NCI-H187 treated with DMSO at 0.1 percent for 48 hours (cell line): ENCODE measurements at places on chromosomes 2 and 18.

DNA sequence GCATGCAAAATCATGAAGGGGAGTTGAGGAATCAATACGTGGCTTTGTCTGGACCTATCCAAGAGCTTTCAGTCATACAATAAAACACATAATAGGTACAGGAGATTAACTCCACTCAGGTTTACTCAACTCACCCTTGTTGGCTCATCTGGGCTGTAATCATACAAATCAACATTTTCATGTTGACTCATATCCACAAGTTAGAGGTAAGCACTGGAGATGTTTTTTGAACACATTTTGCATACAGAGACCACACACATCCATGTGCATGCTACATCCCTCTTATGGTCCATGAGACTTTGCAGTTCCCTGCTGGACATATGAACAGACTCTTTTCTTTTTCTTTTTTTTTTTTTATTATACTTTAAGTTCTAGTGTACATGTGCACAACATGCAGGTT is 336.9 kb upstream of the PIK3C3 start:
- DNase-seq = no peak

- no peak for DNase-seq
Observed at GRCh38 chr18:9630444-9630843, 16.1 kb upstream of the PPP4R1 start.

GRCh38 chr2:105334211-105334610 is 3.1 kb upstream of the C2orf49 start:
- DNase-seq = no peak

- DNase-seq = no peak
Observed at GRCh38 chr2:86025976-86026743, 79.5 kb downstream of the POLR1A start.

- DNase-seq = no peak
Observed at GRCh38 chr2:112474844-112475486, 7.0 kb upstream of the TTL start.

DNA sequence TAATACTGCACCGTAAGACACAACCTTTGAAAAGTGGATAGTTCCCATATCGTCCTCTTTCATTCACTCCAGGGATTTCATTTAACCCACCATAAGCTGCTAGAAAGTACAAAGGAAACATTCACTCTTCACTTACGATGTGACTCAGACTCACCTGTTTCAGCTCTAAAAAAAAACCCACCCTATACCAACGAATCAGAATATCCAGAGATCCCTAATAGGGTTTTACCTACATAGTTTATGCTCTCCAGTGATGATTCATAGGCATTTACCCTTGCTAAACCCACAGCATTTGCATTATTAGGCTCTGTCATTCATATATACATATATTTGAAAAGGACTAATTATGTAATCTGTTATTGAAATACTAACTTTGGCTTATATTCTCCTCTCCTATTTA is 60.2 kb downstream of the PRPF40A start:
- DNase-seq = no peak

GRCh38 chr2:39300044-39300978 is 56.5 kb upstream of the CDKL4 start:
- DNase-seq = no peak

- no peak for DNase-seq
Observed at GRCh38 chr2:217959723-217960122, 43.1 kb downstream of the TNS1 start.

DNA sequence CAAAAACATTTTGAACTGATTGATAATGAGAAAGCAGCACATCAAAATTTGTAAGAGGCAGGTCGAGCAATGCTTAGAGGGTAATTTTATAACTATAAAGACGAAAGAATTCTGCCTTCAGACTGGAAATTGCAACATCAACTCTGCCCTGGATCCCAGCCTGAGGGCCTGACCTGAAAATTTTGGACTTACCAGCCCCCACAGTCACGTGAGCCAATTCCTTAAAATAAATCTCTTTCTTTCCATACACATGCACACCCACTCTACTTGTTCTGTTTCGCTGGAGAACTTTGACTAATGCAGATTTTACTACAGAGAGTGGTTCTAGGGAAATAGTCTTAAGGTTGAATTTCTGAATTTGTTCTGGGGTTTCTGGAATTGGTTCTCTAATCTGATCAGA is 14.6 kb upstream of the ACOXL start:
- DNase-seq = no peak

GRCh38 chr18:23171581-23172156 is 36.4 kb downstream of the CABLES1 start:
- no peak for DNase-seq

DNA sequence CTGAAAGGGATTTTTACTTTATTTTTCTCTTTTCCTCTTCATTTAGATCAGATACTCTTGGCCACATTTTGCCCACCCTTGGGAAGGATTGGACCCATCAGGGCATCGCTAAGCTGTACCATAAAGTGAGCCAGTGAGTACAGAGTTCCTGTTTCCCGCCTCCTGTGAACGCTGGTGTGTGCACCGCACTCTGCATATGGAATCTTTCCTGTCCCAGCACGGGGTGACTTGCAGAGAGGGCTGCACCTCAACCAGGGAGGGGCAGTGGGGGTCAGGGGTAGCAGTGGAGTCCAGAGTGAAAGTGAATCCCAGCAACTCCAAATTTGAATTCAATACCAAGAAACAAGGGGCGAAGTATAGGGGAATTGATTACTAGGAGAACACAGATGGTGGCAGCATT is 58.6 kb downstream of the LPIN1 start:
- DNase-seq = no peak

DNA sequence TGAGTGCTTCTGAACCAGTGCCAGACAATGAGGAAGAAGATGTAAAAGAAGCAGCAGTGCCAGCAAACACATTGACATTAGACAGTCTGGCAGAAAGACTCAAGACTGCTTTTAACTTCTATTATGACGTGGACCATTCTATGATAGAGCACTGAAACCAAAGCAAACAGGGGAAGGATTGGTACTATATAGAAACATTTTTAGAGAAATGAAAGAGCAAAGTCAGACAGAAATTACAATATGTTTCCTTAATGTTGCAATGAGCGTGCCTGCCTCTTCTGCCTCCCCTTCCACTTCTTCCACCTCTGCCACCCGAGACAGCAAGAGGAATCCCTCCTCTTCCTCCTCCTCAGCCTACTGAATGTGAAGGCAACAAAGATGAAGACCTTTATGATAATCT is 39.7 kb downstream of the DHX57 start:
- DNase-seq = no peak
